ENCODE measurements at places on chromosomes 4 and X.
A peak's percentile ranks its signal among the peaks of the same experiment; 100 is the strongest.

GRCh38 chrX:119424999-119425398 lies 25.9 kb downstream of the SLC25A43 start:
- DNase-seq: no peak

GRCh38 chrX:19879181-19879580 lies 8.2 kb downstream of the SH3KBP1 start:
- no peak for DNase-seq

- no peak for DNase-seq
Observed at GRCh38 chr4:4655901-4656300, 114.1 kb upstream of the STX18 start.

GRCh38 chrX:9285342-9285771 lies 179.5 kb upstream of the TBL1X start:
- DNase-seq: peak; percentile 13

DNA sequence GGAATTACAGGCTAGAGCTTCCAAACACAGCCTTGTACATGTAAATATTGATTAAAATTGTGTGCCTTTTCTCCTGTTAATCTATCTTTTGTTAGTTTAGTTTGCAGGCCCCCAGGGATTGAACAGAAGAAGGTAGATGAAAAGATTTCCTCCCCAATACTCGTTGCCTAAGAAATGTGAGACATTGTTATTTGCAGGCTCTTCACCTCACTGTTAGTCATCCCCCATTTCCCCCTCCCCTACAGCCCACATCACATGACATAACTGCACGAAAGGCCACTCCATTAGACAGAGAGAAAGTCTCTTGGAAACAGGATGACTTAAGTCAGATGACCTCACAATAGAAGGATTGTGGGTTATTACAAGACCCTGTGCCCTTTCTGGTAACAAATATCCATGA lies 13.3 kb upstream of the MID1 start:
- no peak for DNase-seq

- no peak for DNase-seq
Observed at GRCh38 chr4:9894644-9895332, 113.4 kb downstream of the DRD5 start.

- no peak for DNase-seq
Observed at GRCh38 chrX:74249963-74250362, 54.0 kb upstream of the ZCCHC13 start.

GRCh38 chr4:24871210-24871609 lies 41.6 kb downstream of the CCDC149 start:
- DNase-seq: no peak

DNA sequence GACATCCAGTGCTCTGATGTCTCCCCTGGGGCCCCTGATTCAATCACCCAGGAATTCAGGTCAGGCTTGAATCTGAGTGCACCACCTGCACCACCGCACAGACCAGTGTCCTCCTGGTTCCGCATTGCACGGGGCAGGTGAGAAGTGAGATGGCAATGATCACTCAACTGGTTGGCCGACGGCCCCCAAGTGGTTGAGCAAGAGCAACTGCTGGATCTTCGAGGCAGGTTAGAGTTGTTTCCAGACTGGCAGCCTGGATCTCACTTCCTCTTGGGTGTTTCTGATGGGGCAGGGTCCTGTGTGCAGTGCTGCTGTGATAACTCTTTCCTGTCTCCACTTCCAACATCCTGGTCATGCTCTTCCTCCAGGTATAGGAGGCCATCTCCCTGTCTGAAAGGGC lies 50.4 kb downstream of the C4orf50 start:
- no peak for DNase-seq

DNA sequence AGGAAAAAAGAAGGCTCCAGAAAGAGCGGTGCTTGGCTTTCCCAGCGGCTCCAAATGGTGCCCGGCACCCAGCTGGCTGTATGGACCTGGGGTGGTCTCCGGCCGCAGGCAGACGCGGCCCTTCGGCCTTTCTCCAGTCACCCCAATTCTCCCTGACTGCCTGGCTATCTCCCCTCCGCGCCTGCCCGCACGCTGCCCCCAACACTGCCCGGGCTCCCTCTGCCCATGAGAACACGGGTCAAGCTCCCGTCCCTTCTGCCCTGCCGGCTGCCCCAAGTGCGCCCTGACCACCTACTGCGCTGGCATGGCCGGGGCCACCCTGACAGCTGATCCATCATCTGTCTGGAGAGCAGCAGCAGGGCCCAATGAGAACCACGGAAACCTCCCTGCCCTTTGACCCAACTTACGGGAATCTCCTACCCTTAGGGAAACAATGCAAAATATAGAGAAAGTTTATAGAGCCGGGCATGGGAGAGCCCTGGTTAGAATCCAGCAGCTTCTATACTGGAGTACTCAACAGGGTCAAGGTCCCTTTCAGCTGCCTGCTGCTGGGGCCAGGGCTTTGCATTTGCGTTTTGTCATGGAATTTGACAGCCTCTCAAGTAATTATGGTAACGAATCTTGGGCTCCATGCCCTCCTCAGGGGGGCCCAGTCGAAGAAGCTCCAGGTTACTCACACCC lies 1.2 kb upstream of the FAM3A start:
- DNase-seq: no peak

- no peak for DNase-seq
Observed at GRCh38 chr4:15684498-15684897, 2.9 kb downstream of the FAM200B start.

DNA sequence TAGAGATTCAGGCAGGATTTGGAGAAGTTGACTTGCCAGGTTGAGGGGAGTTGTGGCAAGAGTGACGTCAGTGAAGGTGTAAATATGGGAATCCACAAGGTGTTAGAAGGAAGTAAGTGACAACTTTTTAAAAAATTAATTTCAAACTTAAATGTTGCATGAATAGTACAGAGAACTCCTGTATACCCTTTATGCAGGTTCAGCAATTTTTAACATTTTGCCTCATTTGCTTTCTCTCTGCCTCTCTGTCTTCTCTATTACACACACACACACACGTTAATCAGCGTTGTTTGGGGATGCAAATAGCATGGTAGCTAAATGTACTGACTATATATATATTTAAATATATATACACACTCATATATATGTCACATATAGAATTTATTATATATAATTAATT lies 273.7 kb downstream of the SMARCA1 start:
- DNase-seq: no peak

- no peak for DNase-seq
Observed at GRCh38 chrX:110858565-110858964, 62.9 kb upstream of the CHRDL1 start.

GRCh38 chr4:102345795-102346100 lies 466 bp upstream of the SLC39A8 start:
- DNase-seq: peak; percentile 21

- DNase-seq: no peak
Observed at GRCh38 chr4:40546969-40547788, 82.5 kb downstream of the RBM47 start.

- DNase-seq: no peak
Observed at GRCh38 chr4:142648378-142648777, 197.7 kb downstream of the INPP4B start.

GRCh38 chrX:154717824-154718223 lies 33.1 kb downstream of the GAB3 start:
- peak; percentile 48 for DNase-seq

DNA sequence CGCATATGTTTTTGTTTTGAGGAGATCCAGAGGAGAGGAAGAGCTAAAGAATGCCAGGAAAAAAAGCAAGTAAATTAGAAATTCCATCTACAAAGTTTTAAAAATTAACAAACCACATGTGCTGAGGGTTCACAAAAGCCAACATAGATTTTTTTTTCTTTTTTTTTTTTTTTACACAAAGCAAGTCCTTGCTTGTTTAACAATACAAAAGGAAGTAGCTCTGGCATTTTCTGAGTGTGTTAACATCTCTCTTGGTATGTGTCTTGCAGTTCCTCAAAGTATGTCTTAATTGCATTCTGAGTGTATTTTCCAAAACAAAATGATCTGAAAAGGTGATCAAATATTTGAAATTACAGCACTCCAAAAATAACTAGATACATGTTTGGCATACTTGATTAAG lies 1682.7 kb upstream of the AGA start:
- no peak for DNase-seq

- DNase-seq: no peak
Observed at GRCh38 chr4:74539044-74539790, 94.3 kb downstream of the AREG start.

GRCh38 chr4:39494354-39494753 lies 32.9 kb downstream of the UGDH start:
- DNase-seq: no peak

DNA sequence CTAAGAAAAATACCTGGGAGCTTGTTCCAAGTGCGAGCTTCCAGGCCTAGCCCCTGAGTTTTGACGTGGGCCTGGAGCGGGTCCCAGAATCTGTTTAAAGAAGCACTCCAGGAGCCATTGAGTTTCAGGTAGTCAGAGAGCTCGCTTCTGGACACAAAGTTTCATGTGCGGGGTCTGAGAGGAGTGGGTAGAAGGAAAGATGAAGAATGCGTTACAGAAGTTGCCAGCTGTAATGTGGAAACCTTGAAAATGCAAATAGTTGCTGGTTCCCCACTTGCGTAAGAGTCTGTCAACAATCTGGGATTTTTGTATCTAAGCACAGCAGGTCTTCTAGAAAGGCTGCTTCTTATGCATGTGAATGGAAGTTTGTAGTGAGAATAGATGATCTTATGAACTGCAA lies 77.5 kb upstream of the CLCN4 start:
- no peak for DNase-seq

GRCh38 chr4:38193236-38193863 lies 233.2 kb downstream of the PTTG2 start:
- no peak for DNase-seq

GRCh38 chrX:134570899-134571298 lies 87.4 kb downstream of the PLAC1 start:
- no peak for DNase-seq

DNA sequence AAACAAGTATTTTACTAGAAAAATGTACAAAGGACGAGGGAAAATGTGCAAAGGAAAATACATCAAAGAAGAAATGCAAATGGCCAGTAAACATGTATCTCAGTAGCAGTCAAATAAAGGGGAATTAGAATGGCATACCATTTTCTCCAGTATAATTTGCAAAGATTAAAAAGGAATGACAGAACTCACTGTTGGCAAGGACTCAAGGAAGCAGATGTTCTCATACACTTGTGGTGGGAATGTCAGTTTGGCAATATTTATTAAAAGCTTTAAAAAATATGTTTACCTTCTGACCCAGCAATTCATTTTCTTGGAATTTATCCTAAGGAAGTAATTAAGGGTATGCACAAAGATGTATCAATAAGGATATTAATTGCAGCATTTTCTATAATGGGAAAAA lies 7.6 kb downstream of the CLCN5 start:
- DNase-seq: no peak

- DNase-seq: peak; percentile 72
Observed at GRCh38 chr4:108118505-108118904, 50.2 kb downstream of the LEF1 start.

DNA sequence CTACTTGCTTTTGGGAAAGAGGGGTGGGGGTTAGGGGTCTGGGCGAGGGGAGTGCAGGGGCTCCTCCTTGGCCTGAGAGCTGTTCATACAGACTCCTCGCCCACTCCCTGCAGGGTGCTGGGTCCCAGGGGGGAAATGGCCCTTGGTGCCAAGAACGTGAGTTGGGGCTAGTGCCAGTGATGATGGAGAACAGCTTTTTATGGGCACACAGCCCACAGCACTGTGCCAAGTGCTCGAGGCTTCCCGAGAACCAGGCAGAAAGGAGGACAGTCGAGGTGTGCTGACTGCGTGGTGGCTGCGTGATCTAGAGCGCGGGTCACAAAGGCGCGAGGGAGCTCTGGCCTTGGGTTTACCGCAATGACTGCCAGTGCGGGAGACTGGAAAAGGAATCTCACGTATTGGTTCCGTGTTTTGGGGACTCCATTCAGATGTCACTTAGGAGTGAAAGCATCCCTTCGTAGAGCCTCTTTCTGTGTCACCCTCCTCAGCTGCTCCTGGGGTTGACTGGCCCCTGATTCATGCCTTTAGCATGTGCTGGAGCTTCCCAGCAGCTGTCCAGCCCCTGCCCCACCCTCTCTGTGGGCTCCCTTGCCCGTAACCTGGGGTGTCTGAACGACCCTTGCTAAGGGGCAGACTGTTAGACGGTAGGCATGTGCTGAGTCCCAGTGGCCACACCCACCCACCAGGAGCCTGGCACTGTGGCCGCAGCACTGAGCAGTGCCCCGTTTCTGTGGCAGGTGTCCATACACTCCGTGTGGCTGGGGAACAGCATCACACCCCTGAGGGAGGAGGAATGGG lies 20.9 kb upstream of the MSANTD1 start:
- DNase-seq: no peak

GRCh38 chr4:13313856-13314255 lies 170.3 kb downstream of the RAB28 start:
- no peak for DNase-seq

DNA sequence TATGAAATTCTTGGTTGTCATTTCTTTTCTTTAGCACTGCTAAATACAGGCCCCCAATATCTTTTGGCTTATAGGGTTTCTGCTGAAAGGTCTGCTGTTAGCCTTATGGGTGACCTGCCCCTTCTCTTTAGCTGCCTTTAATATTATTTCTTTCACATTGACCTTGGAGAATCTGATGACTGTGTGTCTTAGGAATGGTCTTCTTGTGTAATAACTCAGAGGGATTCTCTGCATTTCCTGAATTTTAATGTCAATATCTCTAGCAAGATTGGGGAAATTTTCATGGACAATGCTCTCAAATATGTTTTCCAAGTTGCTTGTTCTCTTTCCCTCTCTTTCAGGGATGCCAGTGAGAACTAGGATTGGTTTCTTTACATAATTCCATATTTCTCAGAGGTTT lies 292.4 kb downstream of the SLC7A11 start:
- DNase-seq: no peak

GRCh38 chr4:155241225-155241624 lies 32.8 kb downstream of the NPY2R start:
- DNase-seq: no peak

- peak; percentile 20 for DNase-seq
Observed at GRCh38 chr4:89353514-89353913, 45.9 kb upstream of the GPRIN3 start.

DNA sequence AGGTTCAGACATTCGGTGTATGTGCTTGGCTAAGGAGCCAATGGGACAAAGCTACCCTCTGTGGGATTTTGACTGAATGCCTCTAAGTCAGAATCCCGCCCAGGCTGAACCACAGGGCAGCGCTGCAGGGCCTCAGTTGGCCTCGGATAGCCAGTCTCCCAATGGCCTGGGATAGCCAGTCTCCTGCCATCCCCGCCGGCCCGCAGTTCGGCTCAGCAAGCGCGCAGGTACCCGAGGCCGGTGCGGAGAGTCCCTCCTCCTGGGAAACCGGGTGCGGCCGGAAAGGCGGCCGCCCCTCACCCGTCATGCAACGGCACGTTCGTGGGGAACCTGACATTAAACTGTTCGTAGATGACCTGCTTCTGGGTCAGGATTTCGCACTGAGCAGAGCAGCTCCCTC lies 16.1 kb downstream of the PPEF2 start:
- no peak for DNase-seq

All from CD4-positive, alpha-beta T cell treated with Interleukin-4 for 4 hours (primary cell).